ENCODE measurements at places on chromosomes 2 and 18.

- no peak for DNase-seq
Observed at GRCh38 chr2:96642564-96643360, at the start of gene FER1L5. FER1L5 (plus strand) TSS chr2:96642764; CDS start chr2:96642837, 73 bp downstream.

GRCh38 chr2:105078906-105079495 is 41.1 kb downstream of the MRPS9 start:
- no peak for DNase-seq

DNA sequence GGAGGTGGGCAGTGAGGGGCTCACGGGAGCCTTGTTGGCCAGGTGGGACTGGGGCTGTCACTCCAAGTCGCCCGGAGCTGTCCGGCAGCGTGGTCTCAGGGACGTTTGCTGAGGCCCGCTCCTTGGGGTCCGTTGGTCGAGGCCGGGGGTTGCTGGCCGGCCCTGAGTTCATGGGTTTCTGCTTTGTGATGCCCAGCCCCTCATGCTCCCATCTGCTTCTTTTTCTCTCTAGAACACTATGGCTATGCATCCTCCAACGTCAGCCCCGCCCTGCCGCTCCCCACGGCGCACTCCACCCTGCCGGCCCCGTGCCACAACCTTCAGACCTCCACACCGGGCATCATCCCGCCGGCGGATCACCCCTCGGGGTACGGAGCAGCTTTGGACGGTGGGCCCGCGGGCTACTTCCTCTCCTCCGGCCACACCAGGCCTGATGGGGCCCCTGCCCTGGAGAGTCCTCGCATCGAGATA is 14.5 kb downstream of the NFATC1 start:
- DNase-seq, result no peak

GRCh38 chr2:217302856-217303255 is 443.0 kb upstream of the TNP1 start:
- DNase-seq, result no peak

GRCh38 chr2:237725661-237726060 is 72.9 kb upstream of the RBM44 start:
- DNase-seq, result no peak

DNA sequence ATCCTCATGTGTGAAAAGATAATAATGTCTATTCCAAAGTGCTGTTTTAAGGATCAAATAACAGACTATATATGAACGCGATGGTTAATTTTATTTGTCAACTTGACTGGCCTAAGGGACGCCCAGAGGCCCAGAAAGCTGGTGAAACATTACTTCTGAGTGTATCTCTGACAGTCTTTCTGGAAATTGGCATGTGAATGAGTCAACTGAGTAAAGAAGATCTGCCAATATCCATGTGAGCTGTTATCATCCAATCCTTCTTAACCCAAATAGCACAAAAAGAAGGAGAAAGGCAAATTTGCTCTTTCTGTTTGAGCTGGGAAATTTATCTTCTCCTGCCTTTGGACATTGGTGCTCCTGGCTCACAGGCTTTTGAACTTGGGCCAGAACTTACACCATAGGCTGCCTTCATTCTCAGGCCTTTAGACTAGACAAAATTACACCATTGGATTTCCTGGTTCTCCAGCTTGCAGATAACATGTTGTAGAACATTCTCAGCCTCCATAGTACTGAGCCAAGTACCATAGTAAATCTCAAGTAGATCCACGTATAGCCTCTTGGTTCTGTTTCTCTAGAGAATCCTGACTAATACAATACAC is 114.7 kb upstream of the DOCK10 start:
- DNase-seq, result no peak

GRCh38 chr2:18610090-18610489 is 20.7 kb upstream of the NT5C1B start:
- DNase-seq, result no peak

- no peak for DNase-seq
Observed at GRCh38 chr18:32896776-32897547, 124.1 kb upstream of the KLHL14 start.

- no peak for DNase-seq
Observed at GRCh38 chr2:182496596-182496995, 69.8 kb upstream of the PDE1A start.

- DNase-seq, result no peak
Observed at GRCh38 chr2:114248648-114249047, 193.8 kb upstream of the DPP10 start.

GRCh38 chr2:887639-888038 is 63.0 kb upstream of the SNTG2 start:
- no peak for DNase-seq

GRCh38 chr2:669323-669722 is 7.9 kb downstream of the TMEM18 start:
- no peak for DNase-seq

DNA sequence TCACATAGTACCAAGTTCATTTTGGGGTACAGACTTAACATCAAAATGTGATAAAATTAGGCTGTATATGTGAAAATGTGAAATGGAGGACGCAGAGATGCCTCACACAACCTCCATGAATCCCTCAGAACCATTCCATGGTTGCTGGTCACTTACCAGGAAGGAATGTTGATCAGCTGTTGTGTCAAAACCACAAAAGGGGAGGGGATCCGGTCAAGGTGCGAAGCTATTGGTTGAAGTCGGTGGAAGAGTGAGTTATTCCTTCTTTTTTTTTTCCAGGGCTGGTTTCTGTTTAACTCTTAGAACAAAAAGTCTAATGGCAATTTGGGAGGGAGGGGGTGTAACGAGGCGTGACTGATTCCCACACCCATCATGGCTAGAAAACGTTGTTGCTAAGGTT is 32.3 kb upstream of the REG3A start:
- DNase-seq, result no peak

DNA sequence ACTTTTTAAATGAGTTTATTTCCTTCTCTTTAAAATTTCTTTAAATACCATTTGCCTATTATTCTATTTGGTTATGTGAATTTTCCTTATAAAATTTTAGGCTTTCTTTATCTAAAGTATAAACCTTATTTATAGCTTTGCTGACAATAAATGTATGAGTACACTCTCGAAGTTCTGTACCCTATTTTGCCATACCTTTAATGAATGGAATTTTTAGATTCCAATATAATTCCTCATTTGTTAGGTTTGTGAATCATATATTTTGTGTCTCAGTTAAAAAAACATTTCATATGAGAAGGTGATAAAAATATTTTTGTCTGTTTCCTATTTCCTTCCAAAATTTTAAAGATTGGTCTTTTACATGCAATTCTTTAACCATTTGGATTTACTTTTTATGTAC is 427.4 kb upstream of the SLC8A1 start:
- DNase-seq, result no peak

- DNase-seq, result no peak
Observed at GRCh38 chr2:130951018-130951417, 114.3 kb downstream of the ARHGEF4 start.

DNA sequence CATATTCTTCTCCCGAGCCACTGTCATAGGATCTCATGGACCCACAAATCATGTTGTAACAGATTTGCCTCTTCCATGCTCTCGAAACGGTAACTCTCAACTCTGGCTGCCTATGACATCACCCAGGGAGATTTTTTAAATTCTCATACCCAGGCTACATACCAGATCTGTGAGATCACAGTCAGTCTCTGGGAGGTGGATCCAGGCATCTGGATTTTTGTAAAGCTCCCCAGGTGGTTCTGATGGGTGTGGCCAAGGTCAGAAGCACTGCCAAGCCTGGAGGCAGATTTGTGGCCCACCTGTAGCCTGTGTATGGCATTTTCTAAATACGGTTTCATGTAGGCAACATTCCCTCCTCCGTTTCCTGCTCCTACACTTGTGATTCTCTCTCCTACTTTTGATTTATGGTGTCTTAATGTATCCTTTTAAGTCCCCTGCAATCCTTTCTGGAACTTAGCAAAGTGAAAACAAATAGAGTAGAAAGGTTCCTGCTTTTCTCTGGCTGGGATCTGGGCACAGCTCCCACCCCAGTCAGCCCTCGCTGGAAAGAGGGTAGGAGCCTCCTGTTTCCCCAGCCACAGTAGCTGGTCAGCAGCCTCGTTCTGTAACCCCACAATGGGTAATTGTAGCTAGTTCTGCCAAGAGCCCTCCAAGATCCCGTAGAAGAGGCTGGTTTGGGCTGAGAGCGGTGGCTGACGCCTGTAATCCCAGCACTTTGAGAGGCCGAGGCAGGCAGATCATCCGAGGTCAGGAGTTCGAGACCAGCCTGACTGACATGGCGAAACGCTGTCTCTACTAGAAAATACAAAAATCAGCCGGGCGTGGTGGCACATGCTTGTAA is 96.2 kb downstream of the KLHL29 start:
- DNase-seq, result no peak

DNA sequence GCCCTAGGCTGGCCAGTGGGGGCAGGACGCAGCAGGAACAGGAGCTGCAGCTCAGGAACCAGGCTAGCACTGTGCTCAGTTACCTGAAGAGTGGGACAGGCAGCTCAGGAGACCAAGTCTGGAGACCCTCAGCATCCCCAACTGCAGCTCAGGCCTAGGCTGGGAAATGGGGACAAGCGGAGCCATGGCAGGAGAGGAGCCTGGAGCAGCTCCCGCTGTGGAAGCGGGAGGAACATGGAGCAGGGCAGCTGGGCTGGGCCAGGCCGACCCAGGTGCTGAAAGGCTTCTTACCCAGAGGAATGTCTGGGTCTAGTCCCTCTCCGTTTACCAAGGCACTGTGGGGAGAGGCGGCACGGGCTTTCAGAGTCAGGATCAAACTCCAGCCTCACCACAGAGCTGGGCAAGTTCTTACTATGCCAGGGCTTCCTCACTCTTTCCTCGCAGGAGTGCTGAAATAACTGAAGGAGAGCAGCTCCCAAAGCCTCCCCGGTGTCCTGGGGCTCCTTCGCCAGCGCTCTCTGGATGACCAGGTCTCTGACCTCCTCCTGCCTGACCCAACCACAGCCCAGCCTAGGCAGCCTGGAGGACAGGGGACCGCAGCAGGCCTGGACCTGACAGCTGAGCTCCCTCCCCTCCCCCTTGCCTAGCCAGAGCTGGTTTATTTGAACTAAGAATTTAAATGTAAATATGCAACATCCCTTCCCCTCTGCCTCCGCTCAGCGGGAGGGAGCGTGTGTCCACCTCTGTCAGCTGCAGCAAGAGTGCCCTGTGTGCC is 247.8 kb upstream of the SIX2 start:
- no peak for DNase-seq

- DNase-seq, result no peak
Observed at GRCh38 chr2:229174794-229175496, 96.1 kb downstream of the PID1 start.

GRCh38 chr2:152175012-152175367 is 573 bp downstream of the STAM2 start:
- no peak for DNase-seq

DNA sequence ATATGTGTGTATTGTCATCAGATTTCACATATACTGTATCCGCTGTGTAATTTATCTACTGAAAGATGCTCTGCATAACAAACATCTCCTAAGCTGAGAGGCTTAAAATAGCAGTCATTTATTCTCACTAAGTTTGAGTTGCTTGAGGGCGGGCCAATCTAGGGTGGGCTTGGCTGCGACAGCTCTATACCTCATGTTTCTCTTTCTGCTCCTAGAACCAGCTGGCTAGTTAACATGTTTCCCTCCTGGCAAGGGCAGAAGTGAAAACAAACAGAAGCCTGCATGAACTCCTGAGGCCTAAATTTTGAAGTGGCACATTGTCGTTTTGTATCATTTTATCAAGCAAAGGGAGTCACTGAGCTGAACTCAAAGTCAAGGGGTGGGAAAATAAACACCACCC is 585.0 kb upstream of the VRK2 start:
- no peak for DNase-seq

DNA sequence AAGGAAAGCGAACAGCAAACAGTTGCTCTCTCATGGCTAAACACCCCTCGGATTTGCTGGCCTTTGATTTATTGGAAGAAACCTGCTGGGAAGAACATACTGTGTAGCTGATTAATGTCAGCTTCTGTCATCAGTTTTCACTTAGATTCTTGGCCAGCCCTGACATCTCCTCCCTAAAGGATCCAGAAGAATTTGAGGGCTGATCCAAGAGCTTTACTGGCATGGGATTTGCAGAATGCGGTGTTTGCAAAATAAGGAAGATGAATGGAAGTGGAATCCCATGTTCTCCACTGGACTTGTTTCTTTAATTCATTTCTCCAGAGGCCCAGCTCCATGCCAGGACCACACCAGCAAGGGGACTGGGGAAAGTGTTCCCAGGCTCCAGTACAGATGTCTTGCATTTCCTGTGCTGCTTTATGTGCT is 80.5 kb downstream of the RDH14 start:
- DNase-seq, result no peak

DNA sequence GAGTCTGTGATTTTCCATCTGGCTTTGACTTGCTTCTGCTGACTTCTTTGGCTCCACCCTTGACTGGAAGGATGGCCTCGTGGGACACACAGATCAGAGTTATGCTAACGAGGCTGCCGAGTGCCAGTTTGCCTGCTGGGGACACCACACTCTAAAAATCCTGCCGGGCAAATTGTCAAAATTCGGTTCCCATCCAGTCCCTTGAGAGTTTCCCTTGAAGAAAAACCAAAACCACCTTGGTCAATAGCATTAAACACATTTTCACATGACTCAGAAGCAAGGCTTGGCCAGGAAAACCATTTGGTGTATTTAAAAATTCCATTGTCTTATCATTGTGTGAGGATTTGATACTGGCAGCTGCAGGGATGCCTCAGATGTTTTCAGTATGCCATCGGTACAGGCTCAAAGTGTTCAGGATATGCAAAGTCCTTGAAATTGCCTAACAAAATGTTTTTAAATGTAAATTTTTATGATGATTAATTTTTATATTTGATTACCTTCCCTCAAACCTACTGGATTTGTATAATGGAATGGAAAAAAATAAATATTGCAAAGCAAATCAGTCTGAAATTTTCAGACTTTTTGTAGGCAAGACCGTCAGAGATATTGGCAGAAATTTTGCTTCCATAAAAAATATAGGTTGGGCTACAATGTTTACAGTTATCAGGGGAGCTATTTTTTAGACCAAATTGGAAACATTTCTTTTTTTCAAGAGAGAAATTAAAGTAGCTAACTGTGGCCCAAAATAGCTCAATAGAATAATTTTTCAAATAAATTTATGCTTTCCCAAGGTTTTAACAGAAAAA is 41.6 kb downstream of the KCNE4 start:
- DNase-seq, result peak; percentile 53

DNA sequence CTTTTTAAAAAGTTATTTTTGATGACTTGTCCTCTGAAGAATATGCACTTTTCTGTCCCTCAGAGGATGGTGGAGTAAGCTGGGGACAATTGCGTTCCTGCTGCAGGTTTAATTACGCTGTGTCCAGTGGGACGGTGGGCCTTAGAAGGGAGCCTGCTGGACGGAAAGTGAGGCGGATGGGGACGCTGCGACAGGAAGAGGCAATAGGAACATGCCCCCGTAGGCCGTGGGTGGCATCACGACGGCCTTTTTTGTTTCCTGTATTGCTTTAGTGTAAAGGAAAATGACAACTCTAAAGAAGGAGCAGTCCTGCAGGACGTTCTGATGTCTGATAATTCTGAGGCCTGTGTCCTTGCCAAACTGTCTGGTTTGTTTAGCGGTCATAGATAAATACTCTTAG is 121.6 kb downstream of the NFATC1 start:
- DNase-seq, result no peak
